NCI-H774 (cell line): ENCODE measurements at places on chromosomes 1 and 21.
A peak's percentile ranks its signal among the peaks of the same experiment; 100 is the strongest.

DNA sequence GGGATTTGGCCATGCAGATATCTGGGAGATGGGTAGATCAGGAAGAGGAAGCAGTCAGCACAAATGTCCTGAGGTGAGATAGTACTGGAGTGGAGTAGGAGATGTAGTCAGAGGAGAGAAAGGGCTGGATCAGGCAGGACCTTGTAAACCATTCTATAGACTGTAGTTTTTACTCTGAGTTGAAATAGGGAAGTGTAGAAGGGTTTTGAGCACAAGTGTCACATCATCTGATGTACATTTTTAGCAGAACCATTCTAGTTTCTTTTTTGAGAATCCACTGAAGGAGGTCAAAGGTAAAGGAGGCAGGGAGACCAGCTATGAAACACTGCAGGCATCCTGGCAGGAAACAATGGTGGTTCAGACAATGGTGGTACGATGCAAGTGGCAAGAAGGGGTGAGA is 194.6 kb upstream of the RRP15 start:
- DNase-seq, result no peak

- no peak for DNase-seq
These were observed 103.2 kb upstream of the DYNLT5 start for GRCh38 chr1:66648901-66649595.

- no peak for DNase-seq
These were observed 72.1 kb downstream of the GPR52 start for GRCh38 chr1:174519844-174520243.

DNA sequence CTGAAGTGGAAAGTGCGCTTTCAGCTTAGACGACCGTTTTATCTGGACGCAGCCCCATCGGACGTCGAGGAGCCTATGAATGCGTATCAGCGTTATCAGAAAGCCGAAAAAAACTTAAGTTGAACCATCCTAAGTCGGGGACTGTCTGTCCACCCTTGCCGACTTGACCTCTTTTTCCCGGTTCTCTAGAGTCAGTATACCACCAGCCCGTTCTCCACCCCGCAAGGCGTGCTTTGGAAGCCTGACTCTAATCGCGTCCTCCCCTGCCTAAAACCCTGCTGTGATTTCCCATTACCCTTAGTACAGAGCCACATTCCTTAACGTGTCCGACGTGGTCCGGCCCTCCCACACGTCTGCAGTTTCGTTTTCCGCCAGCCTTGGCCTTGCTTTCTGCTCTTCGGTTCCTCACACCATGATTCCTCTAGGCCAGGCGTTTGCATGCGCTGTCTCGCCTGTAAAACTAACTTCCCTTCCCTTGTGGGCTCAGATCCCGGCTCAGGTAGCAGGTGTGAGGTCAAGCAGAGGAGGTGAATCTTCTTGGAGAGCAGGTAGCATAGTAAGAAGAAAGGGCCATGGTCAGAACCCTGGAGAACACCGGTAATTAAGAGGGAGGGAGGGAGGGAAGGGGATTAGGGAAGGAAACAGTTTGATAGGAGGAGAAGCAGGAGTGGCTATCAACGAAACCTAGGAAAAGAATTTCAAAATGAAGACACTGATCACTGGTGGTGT is 865 bp downstream of the ADPRS start:
- DNase-seq, result no peak

- DNase-seq, result no peak
These were observed 34.5 kb downstream of the TMPRSS15 start for GRCh38 chr21:18369115-18369514.

- no peak for DNase-seq
These were observed 672.4 kb upstream of the TMPRSS15 start for GRCh38 chr21:19076031-19076430.

- no peak for DNase-seq
These were observed 540.4 kb downstream of the KIF26B start for GRCh38 chr1:245695211-245695610.

DNA sequence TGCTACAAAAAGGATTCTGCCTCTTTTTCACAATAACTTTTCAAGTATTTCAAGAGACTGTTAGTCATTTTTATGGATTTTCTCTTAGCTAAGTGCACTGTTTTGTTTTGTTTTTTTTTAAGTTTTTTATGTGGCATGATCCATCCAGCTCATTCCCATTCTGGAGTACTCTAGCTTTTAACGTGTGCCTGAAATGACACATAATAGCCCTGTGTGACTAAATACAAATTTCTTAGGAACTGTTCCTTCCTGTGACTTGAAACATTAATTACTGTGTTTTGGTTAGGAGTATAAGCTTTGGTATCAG is 143.9 kb downstream of the HS2ST1 start:
- DNase-seq, result no peak

- no peak for DNase-seq
These were observed 14.7 kb upstream of the AHCYL1 start for GRCh38 chr1:109969907-109970306.

GRCh38 chr1:115810609-115811008 is 30.3 kb downstream of the NHLH2 start:
- DNase-seq, result peak; percentile 4

- peak; percentile 76 for DNase-seq
These were observed 53.4 kb downstream of the CD2 start for GRCh38 chr1:116807394-116808199.

DNA sequence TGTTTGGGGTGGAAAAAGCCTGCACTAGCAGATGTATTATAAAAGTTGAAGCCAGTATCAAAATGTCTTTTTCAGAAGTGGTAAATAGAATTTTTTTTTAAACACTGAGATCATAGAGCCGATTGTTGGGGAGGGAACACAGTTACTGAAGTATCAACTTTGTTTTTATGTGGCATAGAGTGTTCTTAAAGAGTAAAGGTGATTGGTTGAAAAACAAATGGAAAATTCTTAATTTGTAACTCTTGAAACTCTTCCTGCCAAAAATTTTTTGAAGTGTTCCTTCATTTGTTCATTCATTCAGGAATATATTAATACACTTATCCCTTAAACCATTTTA is 83.3 kb downstream of the DISP1 start:
- DNase-seq, result no peak

DNA sequence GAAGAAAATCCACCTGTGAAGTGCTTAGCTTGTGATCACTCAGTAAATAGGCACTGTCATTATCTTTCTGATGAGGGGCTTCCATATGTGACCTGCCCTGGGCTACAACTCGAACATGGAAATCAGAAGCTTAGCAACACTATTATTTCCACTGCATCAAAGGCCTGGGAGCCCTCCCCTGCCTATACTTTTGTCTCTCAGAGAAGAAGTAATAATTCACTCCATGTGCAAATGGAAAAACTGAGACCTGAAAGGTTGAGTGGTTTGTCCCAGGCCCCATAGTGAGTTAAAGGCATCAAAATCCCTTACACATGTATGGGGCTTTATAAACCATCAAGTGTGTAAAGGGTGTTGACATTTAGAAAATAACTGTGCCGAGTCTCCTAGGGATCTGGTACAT is 20.9 kb downstream of the SOX13 start:
- DNase-seq, result no peak

DNA sequence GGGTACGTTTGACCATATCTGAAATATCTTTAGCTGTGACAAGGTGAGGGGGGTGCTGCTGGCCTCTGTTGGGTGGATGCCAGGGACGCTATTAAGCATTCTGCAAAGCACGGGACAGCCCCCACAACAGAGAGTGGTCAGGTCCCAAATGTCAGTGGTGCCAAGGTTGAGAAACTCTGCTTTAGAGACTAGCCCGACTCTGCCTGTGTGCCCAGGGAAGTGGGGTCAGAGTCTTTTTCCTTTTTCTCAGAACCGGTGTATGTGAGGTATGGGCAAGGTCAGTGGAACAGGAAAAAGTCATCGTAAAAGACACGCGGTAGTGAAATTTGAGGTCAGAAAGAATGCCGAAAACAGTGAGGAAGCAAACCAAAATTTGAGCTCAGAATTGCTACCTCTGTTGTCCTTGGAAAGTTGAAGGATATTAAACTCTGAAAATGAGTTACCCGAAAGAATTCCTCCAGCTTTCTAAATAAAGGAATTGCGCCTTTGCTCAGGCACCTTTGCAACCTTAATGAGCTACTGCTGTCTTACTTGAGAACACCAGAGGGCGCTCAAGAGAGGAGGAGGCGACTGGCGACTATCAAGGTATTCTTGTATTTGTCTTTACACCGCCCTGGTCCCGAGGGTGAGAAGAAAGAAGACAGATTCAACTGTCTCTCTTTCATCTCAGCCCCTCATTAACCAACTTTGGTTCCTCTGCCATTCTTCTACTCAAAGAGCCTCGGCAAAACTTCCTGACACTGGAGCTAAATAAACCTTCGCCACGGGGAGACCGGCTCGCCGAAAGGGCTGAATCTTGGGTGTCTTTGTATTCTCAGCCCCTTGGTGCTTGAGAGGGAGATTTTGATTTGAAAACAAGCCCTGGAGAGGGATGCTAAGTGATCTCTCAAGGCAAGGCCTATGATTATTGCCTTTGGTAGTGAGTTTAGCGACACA is 85.4 kb upstream of the OLIG2 start:
- peak; percentile 23 for DNase-seq

DNA sequence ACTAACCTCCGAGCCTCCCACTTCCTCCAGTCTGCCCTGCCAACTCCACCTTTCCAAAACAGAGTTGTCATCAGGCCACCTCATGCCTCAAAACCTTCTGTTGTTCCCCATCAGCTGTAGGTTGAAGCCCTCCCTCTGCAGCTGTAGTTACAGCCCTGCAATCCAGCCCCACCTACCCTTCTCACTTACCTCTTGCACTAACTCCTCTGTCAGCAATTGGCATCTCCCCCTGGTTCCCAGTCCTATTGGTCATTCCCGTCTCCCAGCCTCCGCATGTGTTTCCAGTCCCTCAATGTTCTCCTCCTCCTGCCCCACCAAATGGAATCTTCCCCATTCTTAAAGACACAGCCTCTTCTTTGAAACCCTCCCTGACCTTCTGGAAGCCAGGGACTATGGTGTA is 100.1 kb upstream of the GCLM start:
- DNase-seq, result no peak
